Right lung (tissue), 10 donors: ENCODE measurements at places on chromosomes 13 and 19. TPM values are rescaled to one million over a fixed set of nuclear protein-coding genes. Genes with fewer than 3 reads are reported as not detected.

DNA sequence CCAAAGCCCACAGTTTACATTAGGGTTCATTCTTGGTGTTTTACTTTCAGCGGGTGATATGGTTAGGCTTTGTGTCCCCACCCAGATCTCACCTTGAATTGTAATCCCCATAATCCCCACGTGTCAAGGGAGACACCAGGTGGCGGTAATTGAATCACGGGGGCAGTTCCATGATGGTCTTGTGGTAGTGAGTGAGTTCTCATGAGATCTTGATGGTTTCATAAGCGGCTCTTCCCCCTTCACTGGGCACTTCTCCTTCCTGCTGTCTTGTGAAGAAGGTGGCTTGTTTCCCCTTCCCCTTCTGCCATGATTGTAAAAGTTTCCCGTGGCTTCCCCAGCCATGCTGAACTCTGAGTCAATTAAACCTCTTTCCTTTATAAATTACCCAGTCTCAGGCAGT lies 12.0 kb downstream of the FPR2 start:
- DNase-seq, result no peak

The CACNG7 gene
- 0.09 TPM for polyA plus RNA-seq

DNA sequence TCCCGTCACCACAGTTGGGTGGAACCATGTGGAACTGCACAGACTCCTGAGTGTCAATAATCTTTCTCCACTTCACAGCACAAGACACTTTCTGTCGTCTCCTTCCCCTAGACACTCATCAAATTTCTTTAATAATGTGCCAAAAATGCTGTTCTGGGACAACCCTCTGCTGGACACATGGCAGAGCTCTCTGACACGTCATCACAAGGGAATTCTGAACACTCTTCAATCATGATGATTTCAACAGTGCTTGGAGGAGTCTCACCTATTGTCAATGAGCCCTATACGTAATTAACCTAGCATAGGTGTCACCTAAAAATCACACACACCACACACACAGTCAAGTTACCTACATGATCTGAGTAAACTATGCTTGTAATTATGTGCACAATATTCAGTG lies 141.3 kb downstream of the STOML3 start:
- DNase-seq, result no peak

The EBI3 gene
- 0.87 TPM for polyA plus RNA-seq

GRCh38 chr13:33752597-33752996 lies 65.4 kb upstream of the RFC3 start:
- DNase-seq, result no peak

DNA sequence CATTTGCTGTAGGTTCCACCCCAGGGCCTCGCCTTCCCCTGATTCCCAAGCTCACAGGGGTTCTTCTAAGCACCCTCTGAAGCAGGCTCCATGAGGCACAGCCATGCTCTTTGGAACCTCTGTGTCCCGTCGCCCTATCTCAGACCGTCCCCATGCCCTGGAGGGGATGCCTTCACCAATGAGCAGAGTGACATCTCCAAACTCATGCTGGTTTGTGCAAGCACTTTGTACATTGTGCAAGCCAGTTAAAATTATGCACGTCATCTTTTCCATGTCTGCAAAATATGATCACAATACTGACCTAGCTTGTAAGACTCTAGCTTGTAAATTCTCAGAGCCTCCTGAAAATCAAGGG lies 46.5 kb upstream of the RAP2A start:
- no peak for DNase-seq

GRCh38 chr13:49669735-49670309 lies 21.5 kb downstream of the EBPL start:
- peak; percentile 75 for DNase-seq

The DIRAS1 gene
- polyA plus RNA-seq, result 1.1 TPM

- no peak for DNase-seq
Measured at GRCh38 chr13:43246382-43246781, 223.0 kb downstream of the DNAJC15 start.

- no peak for DNase-seq
Measured at GRCh38 chr19:35789195-35789977, 14.0 kb downstream of the ARHGAP33 start.

DNA sequence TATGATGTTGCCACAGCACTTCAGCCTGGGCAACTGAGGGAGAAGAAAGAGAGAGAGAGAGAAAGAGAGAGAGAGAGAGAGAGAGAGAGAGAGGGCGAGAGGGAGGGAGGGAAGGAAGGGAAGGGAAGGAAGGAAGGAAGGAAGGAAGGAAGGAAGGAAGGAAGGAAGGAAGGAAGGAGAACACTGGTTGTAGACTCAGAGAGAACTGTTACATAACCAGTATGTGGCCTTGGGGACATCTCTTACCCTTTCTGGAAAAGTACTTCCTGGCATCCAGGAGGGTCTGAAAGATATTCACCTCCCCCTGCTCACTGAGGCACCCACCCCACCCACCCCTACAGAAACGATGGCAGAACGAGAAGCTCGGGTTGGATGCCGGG lies 2.7 kb upstream of the ARHGEF1 start:
- no peak for DNase-seq

GRCh38 chr13:50094615-50095293 lies 79.5 kb downstream of the KCNRG start:
- no peak for DNase-seq

GRCh38 chr19:48671446-48671995 lies 1.3 kb downstream of the NTN5 start:
- DNase-seq, result no peak

The PRRG2 gene
- 4.4 TPM for polyA plus RNA-seq

The KLK8 gene
- polyA plus RNA-seq, result not detected

DNA sequence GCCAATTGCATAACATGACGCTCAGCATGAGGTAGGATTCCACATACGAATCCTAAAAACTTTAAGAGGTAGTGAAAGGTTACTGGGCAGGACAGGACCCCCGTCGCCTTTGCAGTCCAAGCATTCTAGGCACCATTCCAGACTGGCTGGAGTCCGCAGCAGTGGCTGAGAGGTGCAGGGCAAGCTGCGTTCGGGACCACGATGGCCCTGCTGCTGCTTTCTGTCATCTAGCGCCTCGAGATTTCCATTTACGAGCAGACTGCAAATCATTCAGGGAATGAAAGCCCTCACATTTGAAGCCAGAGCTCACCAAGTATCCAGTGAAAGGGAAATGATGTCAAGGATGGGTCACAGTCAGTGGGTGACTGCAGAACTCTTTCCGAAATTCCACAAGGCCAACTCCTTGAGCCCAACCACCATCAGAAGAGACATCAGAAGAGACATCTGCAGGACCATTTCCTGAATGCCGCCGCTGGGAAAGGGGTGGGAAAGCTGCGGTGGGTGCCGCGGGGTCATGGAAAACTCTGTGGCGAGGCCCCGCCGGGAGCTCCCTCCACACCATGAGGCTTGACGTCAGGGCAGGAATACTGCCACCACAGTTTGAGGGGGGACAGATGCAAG lies 88.3 kb downstream of the COL4A1 start:
- peak; percentile 61 for DNase-seq

GRCh38 chr13:40792284-40793051 lies 3.1 kb downstream of the SLC25A15 start:
- DNase-seq, result no peak

The POLR2I gene
- polyA plus RNA-seq, result 34.3 TPM

- DNase-seq, result no peak
Measured at GRCh38 chr19:35306473-35307246, 14.7 kb downstream of the MAG start.

- DNase-seq, result no peak
Measured at GRCh38 chr19:29761575-29762232, 46.6 kb upstream of the C19orf12 start.

DNA sequence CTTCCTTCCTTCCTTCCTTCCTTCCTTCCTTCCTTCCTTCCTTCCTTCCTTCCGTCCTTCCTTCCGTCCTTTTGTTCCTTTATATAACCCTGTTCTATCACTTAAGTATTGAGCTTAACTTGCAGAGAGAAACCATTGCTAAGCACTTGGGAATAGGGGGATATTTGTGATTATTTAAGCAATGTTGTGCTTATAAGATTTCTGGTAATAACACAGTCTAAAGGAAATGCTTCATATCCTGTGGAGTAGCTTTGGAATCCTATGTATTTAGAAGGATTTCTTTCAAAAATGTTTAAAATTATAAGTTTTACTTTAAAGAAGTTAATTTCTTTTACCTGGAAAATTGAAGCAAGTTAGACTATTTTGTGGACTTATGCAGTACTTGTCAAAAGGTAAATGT lies 209.8 kb downstream of the PCCA start:
- no peak for DNase-seq

- no peak for DNase-seq
Measured at GRCh38 chr13:65913173-65913572, 1317.0 kb downstream of the PCDH9 start.

GRCh38 chr13:94708031-94708859 lies 4.1 kb downstream of the SOX21 start:
- no peak for DNase-seq

The SERPINE3 gene
- 1.4 TPM for polyA plus RNA-seq

DNA sequence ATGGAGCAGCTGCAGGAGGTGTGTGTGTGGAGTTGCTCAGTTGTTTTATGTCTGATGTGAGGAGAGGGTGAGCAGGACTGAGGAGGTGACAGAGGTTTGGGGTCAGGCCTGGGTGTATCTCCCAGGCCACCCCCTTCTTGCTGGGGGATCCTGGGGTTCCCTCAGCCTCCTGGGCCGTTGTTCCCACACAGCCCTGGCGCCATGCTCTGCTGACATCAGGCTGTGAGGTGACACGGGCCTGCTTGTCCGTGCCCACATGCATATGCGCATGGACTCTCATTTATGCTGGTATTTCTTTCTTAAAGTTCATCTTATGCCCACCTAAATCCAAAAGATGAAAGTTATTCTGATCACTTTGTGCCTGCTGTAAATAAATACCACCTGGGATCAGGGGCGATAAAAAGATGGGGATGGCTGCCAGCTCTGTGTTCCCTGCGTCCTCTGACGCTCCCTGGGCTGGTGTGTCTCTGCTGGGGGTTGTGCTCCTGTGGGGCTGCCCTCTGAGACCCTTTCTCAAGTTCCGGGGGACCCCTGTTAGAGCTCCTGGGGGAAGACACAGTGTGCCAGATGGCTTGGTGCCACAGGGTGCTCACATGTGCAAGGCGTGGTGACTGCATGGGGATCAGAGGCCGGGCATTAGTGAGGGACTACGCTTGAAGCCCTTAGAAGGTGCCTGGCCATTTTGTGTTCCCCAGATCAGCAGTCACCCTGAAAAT lies 12.6 kb downstream of the NAXD start:
- no peak for DNase-seq
